ENCODE measurements at places on chromosomes 11 and 22.

- no peak for DNase-seq
These were observed 10.9 kb upstream of the GNAZ start for GRCh38 chr22:23059284-23059948.

DNA sequence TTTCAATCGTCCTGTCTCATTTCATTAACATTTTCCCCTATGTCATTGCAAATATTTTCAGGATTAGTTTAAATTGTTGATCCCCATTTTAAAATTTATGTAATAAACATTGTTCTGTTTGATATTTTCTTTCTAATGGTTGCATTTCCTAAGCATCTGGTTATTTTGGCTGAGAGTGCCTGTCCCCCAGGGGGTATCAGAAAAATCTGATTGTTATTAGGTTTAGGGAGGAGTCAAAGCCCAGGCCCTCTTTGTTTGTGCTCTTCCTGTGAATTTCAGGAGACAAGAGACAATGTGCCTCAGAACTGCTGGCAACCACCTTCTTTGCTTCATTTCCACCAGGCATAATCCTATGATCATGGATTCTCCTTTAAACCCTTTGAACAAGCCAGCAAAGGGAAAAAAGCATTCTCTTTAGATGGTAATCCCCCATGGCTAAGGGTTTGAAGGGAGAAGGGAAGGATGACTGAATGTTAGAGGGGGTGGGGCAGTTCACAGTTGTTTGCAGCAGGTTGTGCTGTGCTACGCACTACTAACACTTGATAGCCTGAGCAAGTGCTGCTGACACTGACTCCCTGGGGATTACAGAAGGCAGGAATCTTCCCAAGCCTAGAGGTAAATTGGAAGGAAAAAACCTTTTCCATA lies 462.4 kb upstream of the LRRC4C start:
- peak; percentile 55 for DNase-seq

DNA sequence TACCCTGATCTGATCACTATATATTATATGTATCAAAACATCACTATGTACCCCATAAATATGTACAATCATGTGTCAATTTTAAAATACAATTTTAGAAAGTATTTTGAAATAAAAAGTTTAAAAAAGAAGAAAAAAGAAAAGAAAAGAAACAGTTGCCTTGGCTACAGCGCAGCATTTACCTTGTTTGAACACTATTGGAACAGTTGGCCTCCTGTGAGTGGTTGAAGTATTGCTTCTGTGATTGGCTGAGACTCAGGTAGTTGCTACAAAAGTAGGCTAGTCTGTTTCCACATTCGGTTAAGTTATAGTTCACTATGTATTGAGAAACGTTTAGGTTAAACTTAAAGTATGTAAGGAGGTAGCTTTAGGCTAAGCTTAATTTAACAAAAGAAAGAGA lies 7.9 kb upstream of the DTX4 start:
- no peak for DNase-seq

- no peak for DNase-seq
These were observed 109.5 kb downstream of the CCDC81 start for GRCh38 chr11:86483940-86484794.

- DNase-seq: no peak
These were observed 117.5 kb downstream of the TRPC6 start for GRCh38 chr11:101466352-101466751.

DNA sequence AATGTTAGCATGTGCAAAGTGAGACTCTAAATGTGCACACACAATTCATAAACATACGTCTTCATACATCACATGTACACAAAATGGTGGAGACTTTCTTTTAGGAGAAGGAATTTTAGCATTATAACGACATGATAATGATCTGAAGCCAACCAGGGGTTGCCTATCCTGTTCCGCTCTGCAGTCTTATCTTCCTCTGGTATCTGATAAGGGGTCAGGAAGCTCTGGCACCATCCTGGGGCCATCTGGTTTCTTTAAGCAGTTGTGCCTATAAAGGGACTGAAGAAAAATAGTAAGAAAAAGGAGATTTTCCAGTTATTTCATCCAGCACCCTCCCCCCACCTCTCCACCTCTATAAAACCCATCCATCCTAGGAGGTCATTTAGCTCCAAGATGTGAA lies 5.8 kb upstream of the NUP50 start:
- DNase-seq: no peak

DNA sequence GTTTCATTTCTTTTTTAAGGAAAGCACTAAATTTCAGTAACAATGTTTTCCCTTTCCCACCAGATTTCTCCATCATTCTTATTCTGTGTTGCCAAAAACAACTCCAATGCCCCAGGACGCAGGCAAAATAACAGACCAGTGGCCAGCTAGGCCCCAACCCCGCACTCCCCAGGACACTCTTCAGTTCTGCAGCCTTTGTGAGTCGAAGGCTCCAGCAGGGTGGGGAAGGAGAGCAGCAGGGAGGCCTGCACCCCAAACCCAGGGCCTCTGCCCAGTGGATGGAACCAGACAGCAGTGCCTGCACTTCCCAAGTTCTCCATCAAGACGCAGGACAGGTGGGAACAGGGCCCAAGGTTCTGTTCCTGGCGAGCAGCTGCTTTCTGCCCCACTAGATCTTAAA lies 34.4 kb downstream of the PPP2R1B start:
- no peak for DNase-seq

- no peak for DNase-seq
These were observed 276.5 kb downstream of the ETS1 start for GRCh38 chr11:128310676-128311445.

DNA sequence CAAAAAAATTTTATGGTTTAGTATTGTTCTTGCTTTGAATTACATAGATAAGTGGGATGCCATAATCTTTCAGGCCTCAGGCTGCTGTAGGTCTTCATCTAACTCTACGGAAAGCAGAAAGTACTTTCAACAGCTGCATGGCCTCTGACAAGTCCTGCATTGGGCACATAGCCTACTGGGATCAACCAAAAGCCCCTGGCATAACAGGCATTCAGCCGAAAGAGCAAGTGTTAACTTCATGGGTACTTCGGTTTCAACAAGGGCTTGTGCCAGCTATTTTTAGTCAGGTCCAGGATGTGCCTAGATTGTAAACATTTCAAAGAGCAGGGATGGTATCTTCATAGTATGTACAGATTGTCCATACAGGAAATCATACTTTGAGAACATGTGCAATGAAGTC lies 3.1 kb downstream of the SLN start:
- DNase-seq: no peak

GRCh38 chr11:57131080-57131790 lies 50.5 kb upstream of the LRRC55 start:
- no peak for DNase-seq

GRCh38 chr11:27635567-27636037 lies 64.7 kb downstream of the BDNF start:
- DNase-seq: no peak

- no peak for DNase-seq
These were observed 238.0 kb upstream of the DDI1 start for GRCh38 chr11:103798446-103798845.

DNA sequence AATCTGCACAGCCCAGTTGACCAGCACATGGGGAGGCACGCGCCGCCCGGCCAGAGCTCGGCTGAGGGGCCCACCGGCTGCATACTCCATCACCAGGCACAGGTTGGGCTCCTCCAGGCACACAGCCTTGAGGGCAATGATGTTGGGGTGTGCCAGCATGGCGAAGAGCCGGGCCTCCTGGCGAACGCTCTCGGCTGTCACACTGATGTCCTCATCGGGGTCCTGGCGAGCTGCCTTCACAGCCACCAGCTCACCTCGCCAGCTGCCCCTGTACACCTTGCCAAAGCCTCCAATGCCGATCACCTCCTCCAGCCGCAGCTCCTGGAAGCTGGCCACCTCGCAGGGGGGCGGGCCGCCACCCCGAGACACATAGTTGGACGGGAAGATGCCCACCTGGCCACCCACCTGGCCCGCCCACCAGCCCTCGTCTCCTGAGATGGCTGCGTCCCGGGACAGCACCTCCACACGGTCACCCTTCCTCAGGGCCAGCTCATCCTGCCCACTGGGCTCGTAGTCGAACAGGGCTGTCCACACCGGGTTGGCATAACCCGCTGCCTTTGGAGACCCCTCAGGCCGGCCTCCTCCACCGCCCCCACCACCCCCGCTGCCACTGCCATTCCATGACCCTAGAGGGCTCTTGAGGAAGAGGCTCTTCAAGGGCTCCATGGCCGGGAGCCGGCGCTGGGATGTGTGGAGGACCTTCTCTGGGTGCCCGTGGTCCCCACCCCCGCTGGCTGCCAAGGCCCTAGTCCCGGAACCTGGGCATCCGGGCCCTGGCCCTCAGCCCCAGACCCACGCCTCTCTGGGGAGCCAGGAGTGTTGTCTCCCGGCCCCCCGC lies 711 bp downstream of the MAP3K11 start:
- DNase-seq: no peak

DNA sequence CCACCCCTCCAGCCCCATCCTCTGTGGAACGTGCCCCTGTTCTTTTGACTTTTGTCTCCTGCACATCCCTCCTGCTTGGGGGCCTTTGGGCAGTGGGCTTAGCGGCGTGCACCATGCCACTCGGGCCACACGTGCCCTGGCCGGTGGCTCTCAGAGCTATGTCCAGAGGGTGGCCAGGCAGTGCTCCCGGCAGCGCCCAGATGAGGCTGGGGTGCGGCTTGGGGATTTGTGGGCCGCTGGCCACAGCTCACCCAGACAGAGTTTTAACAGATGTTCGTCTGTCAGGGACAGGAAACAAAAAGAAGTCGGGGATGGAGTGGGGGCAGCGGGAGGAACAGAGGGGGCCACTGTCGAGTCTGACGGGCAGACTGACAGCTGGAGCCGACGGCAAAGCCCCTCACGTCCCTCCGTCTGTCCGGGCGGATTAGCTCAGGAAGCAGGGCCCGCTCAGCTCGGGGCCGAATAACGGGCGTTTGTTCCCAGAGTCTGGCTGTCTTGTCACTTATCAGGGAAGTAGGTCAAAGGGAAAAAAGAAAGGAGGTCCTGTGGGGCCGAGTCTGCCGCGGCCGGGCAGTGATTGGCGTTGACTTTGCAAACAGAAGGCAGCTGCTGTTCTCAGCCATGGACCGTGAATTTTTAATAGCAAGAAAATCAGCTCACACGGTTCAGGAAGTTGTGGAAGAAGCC lies 61.6 kb downstream of the LRP5 start:
- no peak for DNase-seq

DNA sequence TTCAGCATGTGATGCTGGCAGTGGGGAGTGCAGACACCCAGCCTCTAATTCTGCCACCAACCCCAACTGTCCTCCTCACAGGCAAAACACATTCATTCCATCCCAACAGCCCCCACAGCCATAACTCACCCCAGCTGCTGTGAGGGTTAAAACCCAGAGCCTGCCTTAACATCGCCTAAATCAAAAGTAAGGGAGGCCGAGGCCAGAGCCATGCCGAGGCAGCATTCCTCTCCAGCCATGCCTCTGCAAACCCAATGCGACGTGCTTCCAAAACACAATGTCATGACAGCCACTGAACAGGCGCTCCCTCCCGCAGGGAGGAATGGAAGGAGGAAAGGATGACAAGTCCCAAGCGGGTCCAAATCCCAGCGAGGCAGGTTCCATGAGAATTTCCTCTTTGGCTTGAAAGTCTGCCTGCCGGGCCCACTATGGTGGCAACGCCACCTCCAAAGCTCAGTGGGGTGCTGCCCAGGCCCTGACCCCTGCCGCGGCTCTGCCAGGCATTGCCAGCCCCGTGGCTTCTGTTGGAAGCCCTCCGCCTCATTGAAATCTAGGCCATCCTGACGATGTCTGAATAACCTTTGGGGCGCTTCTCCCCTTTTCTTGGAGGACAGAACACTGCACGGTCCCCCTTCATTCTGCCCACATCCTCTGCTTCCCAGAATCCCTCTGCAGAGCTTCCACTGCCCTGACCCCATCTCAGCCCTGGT lies 472.3 kb downstream of the BRD1 start:
- no peak for DNase-seq

DNA sequence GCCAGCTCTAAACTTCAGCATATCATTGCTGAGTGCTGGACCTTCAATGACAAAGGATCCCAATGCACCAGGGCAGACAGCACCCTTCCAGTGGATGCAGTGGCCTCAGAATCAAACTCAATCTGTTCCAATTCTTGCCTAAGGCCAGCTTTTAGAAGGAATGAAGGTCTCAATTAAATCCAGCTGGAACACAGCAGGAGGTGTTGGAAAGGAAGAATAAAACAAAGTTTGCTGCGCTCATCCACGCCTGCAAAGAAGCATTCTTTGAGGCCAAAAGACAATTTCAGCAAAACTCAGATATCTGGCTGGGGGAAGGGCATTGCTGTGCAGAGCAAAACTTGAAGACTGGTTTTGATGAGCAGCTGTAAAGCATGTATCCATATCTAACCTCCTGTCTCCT lies 120.7 kb downstream of the CCDC81 start:
- no peak for DNase-seq

DNA sequence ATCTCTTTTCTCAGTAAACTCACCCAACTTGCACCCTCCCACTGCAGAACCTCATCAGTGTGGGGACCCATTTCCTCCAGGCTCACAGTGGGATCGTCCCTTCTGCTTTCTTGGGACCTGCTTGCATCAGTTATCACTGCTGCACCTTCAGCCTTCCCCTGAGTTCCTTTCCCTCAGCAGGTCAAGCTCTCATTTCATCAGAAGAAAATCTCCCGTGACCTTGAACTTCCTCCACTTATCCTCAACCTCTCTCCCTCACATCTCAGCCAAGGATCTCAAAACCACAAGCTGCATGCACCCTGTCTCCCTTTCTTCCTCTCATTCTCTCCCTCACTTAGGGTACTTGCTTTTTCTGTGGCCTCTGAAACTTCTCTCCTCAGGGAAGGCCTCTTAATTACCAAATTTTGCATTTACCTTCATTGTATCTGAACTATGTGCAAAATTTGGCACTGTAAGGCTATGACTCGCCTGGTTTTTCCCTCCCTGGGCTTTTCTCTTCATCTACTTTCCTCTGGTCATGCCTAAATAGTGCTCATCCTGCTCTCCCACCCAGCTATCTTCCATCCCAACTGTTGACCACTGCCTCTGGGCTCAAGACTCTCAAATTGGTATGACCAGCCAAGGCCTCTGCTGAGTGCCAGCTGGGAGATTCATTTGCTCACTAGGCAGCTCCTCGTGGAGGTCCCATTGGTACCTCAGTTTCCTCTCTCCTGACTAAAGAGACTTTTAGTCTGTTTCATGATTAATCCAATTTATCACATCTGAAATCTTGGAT lies 2.7 kb upstream of the RCE1 start:
- DNase-seq: no peak

DNA sequence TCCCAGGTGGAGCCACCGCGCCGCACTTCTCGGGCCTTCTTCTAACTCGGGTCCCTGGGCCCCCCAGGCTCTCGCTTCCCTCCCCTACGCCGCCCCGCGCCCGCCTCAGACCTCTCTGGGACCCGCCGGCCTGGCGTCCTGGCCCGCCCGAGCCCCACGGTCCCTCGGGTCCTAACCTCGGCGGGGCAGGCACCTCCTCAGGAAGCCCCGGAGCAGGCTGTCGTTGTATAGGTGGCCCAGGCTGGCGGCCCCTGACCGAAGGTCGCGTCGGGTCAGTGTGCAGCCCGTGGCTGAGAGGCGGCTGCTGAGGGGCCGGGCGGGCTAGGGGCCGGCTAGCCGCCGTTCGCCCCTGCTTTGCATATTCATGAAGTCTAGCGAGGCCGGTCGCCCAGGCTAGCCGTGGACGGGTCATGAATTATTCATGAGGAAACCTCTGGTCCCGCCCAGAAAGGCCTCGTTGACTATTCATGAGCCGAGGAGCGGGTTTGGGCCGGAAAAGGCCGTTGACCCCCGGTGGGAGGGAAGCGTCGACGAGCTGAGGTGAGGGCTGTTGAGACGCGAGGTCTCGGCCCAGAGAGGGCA lies at the start of gene HORMAD2:
Gene HORMAD2 (plus strand): TSS at position 513 of the 582 bp plus-strand sequence. CDS start 13,489 bp downstream, outside the sequence.
- DNase-seq: no peak
